Neural crest cell (in vitro differentiated cells): ENCODE measurements at places on chromosomes 11 and 22.

DNA sequence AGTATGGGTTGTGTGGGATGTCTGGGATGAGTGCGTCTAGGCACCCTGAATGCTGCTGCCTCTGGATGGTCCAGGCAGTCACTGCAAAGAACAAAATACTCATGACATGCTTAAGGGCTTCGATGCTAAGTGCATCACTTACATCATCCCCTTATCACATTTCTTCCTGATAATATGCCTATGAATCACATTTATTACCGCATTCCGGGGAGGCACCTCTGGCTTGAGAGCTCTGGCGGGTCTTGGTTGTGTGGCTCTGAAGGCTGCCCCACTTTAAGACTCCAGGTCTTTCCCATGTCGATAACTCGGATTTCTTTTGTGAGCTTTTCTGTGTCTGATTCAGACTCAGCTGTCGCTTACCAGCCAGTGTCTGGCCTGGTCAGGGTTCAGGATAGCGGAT, 1126.4 kb downstream of the TBC1D22A start:
- DNase-seq: no peak

DNA sequence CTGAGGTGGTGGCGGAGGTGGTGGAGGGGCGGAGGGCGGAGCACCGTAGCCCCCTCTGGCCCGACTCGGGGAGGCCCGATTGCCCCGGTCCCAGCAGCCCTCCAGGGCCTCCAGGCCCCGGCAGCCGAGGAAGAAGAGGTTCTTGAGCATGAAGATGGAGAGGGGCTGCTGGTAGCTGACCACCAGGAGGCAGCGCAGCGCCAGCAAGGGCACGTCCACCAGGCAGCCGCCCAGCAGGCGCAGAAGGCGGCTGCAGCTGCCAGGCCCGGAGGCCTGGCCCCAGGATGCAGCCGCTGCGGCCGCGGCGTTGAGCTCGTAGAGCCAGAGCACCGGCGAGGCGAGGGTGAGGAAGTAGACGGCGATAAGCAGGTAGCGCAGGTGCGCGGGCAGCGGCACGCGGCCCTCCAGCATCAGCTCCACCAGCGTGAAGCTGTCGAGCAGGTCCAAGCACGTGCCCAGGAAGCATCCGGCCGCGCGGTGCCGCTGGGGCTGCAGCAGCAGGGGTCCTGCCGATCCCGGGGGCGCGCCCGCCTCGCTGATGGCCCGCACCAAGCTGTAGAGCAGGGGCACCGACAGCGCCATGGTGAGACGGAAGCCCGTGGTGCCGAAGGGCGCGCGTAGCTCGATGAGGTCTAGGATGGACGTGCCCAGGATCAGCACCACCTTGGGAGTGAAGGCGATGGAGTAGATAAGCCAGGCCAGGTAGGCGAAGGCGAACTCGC, 1.5 kb downstream of the TMEM121B start:
- DNase-seq: peak; percentile 34

DNA sequence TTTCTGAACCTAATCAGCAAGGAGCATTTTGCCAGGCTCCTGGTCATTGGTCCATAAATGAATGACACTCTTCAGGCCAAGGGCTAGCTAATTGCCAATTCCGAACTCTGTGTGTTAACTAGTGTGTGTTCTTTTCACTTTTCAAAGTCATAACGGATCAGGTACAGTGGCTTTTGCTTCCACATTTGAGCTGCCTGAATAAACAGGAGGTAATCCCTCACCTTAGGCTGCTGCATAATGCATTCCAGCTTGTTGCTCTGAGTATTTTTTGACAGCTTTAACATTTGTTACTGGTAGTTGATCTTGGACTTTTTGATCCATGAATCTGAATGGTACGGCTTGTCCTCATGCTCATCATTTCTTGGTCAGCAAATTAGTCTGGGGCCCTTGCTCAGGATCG, 485.1 kb downstream of the CNTN5 start:
- DNase-seq: no peak

DNA sequence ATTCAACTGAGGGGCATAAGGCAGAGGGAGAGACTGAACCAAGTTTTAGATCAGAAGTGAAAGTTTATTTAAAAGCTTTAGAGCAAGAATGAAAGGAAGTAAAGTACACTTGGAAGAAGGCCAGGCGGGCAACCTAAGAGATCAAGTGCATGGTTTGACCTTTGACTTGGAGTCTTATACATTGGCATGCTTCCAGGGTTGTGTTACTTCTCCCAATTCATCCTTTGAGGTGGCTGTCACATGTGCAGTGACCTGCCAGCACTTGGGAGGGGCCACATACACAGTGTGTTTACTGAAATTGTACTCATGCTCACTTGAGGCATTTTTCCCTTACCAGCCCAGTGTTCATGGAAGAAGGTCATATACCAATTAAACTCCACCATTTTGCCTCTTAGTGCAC, 30.4 kb downstream of the CYP2R1 start:
- DNase-seq: no peak

GRCh38 chr11:69860244-69860643, 41.0 kb upstream of the FGF3 start:
- DNase-seq: no peak

DNA sequence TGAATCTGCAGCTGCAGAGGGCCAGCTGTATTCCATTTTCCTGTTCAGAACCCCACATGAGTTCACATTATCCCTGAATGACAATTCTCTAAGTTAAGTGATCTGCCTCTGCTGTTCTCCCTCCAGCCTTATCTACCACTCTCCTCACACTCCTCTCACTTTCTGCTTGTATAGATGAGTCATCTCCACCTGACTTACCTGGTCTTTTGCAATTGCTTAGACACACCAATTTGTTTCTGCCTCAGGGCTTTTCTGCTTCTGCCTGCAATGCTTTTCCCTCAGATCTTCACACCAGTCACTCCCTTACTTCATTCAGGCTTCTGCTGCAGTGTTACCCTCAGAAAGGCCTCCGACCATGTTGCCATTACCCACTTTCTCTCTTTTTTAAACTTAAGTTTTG, 118.1 kb downstream of the ATM start:
- DNase-seq: no peak

GRCh38 chr11:13030857-13031256, 21.7 kb downstream of the RASSF10 start:
- DNase-seq: no peak

DNA sequence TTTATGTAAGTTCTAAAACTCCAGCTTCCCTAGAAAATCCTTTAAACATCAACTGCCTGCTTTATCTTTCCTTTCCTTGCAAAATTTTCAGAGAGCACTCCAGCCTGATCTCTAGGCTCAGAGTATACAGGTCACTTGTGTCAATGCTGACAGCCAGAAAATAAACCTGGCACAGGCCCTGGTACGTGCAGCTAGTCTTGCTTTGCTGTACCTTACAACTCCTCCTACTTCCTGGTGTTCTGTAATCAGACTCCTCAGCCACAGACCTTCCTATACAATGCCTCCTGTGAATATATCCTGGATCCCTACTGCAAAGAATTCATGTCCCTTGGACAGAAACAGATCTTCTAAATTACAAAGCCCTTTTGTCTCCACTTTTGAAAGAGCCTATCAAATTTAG, 24.2 kb upstream of the TMEM123 start:
- no peak for DNase-seq

DNA sequence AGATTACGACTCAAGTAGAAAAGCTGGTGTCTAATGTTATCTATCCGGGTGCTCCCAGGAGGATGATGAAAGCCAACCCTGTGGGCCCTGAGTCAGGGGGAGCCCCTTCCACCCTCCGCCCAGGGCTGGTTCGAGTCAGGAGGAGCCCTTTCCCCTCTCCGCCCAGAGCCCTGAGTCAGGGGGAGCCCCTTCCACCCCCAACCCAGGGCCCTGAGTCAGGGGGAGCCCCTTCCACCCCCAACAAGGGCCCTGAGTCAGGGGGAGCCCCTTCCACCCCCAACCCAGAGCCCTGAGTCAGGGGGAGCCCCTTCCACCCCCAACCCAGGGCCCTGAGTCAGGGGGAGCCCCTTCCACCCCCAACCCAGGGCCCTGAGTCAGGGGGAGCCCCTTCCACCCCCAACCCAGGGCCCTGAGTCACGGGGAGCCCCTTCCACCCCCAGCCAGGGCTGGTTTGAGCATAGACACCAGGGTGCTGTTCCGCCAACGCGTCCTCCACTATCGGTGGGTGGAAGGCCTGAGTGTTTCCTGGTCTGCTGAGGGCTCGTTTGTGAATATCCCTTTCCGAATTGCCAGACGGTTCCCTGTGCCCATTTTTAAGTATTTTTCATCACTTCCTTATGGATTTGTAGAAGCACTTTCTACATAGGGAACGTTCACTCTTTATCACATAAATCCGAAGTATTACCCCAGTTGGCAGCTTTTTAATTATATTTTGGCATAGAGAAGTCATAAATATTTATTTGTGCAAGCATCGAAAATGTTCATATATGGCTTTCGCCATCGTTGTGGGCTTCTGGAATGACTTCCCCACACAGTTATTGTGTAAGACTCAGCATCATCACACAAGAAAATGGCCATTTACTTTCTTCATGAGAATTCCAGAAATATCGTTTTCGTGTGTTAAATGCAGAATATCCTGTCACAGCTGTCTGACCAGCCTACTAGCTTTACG, 380.6 kb downstream of the BRD1 start:
- no peak for DNase-seq

GRCh38 chr11:94558932-94559331, 8.2 kb upstream of the PIWIL4 start:
- no peak for DNase-seq

DNA sequence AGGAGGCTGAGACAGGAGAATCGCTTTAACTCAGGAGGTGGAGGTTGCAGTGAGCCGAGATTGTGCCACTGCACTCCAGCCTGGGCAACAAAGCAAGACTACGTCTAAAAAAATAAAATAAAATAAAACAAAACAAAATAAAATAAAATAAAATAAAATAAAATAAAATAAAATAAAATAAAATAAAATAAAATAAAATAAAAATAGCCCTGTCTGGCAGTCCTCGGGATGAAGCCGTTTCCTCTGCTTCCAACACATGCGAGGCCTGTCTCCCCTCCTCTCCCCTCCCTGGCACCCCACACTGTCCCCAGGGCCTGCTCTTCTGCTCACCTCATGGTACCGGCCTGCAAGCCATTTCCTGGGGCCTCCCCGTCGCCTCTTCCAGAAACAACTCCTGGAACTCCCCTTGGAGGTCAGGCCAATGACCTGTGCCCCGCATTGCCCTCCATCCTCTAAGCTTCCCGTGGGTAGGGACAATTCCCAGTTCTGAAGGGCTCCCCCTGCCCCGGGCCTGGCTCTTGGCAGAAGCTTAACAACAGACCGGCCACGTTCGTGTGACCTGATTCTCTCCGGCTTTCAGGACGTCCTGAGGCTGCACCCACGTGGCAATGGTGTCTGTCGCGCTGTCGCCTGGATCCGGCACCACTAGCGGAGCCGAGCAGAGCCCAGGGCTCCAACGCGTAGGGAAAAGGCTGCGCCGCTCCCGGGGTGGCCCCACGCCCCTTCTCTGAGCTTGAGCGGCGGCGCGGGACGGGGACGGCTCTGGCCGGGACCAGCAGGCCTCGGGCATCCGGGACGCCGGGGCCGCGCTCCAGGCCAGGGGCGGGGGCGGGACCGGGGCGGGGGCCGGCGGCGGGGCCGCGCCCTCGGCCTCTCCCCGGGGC, 456 bp upstream of the PARVB start:
- DNase-seq: peak; percentile 28

DNA sequence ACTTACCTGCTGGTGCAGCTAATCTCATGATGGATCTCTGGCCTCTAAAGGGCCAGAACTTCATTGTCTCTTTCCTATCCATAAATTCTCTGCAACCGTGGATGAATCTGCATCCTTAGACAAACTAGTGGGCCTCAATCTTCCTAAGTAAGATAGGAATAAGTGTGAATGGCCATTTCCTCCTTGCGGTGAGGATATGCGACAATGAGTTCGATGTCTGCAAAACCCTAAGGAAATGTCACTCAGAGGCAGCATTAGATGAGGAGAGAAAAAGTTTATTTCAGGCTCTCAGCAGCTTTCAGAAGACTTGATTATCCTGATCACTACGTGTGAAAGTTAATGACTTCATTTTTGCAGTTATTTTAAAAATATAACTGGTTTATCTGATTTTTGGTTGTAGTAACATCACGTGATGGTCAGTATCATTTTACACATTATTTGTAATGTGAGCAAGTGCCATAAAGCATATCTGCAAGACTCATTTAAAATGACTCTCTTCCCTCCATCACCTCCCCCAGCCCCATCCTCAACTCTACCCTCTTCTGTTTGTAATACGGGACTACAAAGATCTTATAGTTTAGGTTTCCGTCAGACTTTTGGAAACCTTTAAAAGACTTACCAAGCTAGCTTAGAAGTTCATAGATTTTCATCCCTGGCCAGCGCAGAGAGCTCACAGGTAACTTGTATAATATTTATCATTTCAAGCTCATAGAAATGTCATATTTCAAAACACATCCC, 10.2 kb downstream of the GRAP2 start:
- no peak for DNase-seq

GRCh38 chr11:111540114-111540936, at the start of gene LAYN:
TSS of gene LAYN (plus strand) at chr11:111540720. CDS start at chr11:111540844, 124 bp downstream.
- peak; percentile 47 for DNase-seq
